ENCODE measurements at places on chromosomes 4 and X.

DNA sequence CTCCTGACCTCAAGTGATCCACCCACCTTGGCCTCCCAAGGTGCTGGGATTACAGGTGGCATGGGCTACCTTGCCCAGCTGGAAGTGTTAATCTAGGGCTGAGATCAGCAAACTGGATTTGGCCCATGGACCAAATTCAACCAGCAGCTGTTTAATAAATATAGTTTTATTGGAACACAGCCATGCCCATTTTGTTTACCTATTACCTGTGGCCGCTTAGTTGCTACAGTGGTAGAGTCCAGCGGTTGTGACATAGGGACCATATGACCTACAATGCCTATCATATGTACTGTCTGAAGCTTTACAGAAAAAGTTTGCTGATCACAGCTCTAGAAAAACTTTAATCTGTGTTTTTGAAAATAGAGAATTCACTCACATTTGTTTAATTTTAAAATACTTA lies 17.2 kb upstream of the PDHA1 start:
- no peak for DNase-seq

- DNase-seq = no peak
These were observed 33.3 kb upstream of the TLL1 start for GRCh38 chr4:165839615-165840333.

- no peak for DNase-seq
These were observed 107.7 kb upstream of the ADRA2C start for GRCh38 chr4:3658530-3658913.

DNA sequence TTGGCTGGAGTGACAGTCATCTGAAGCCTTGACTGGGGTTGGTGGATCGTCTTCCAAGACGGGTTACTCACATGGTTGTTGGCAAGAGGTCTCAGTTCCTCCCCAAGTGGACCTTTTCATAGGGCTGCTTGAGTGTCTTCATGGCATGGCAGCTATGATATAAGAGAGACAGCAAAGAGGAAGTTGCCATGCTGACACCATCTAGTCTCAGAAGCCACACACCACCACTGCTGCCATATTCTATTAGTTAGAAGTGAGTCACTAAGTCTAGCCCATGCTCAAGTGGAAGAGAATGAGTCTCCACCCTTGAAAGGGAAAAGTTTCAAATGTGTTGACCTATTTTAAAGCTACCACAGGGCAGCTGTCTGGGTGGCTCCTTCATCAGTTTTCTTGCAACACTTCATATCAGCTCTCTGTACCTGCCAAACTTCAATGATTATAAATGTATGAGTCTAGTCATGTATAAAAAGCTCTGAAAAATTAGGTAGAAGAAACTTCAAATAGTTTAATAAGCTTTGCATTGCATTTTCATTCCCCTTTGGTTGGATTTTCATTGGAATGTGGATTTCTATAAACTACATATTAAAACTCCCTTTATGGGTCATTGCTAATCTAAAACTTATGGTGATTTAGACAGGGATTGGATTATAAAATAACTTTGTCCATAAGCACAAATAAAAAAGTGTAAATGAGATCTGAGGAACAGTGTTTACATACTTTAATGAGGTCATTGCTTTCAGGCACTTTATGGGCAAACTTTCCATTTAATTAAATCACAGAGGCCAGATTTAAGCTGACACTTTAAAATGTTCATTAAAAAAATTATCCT lies 68.0 kb upstream of the ATXN3L start:
- peak; percentile 39 for DNase-seq

- no peak for DNase-seq
These were observed 10.0 kb upstream of the ADD1 start for GRCh38 chr4:2833671-2834000.

Measured in GM04503 (cell line).